ENCODE measurements at places on chromosomes 4 and X.

GRCh38 chr4:173516621-173517524 is 13.2 kb downstream of the HAND2 start:
- DNase-seq: no peak

- no peak for DNase-seq
These were observed 204.9 kb downstream of the GBA3 start for GRCh38 chr4:22897520-22898108.

- no peak for DNase-seq
These were observed 47.9 kb upstream of the RGN start for GRCh38 chrX:47030339-47030738.

- DNase-seq: no peak
These were observed 2138.8 kb downstream of the PCDH7 start for GRCh38 chr4:32858971-32859370.

DNA sequence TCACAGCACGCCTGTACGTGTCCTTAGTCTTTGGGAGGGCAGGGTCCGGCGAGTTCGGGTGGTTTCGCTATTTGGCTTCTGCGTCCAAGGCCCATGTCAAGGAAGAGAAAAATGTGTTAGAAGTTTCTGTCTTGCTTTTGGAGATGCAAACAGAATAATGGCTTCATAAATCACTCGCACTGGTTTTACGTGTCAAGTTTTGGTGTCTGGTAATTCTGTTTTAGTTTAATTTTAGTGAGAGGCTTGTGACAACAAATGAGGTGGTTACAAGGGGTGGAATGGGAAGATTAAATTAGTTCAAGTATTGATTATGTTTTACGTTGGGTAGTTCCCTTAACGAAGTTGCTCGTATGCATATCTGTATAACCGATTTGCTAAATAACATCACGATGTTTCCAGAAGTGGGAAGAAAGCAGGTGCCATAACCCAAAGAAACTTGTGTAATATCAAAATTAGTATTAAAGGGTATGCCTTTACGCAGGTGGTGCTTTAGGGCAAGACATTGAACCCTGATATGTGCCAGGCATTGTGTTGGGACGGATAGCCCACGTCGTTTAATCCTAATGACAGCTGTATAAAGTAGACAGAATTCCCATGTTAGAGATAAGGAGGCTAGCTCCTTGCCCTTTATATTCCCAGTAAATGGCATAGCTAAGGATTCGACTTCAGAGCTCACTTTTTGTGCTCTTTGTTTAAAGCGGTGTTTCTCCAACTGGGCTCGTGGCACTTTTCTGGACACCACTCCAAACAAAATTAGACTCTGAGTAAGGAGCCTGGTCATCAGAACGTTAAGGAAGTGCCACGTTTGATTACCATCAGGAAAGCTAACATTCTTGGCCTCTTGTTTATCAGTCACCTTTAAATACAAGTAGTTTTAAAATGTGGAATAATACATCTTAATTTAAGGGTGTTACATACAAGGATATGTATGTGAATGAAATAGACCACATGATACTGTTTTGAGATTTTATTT is 843 bp downstream of the RPL34 start:
- no peak for DNase-seq

DNA sequence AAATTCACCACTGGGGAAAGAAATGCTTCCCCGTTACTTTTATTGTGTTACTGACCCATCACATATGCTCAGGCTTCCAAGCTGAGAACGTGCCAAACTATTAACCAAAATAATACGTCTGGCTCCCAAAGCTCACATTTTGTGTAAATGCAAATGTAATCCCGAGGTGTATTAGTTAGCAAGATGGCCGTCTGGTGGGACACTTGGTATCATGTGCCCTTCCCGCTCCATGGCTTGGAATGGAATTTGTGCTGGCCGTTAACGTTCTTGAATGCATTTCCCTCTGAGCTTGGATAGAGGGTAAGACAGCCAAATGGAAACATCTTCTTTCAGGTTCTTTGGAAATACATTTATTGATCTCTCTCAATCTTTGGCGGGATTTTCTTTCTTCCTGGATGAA is 105.0 kb downstream of the MFAP3L start:
- no peak for DNase-seq

- DNase-seq: no peak
These were observed 159.2 kb downstream of the ADGRL3 start for GRCh38 chr4:61359301-61359700.

- DNase-seq: no peak
These were observed 868 bp downstream of the DACH2 start for GRCh38 chrX:86149119-86149518.

- no peak for DNase-seq
These were observed 178.3 kb downstream of the MAPK10 start for GRCh38 chr4:86181585-86181984.

DNA sequence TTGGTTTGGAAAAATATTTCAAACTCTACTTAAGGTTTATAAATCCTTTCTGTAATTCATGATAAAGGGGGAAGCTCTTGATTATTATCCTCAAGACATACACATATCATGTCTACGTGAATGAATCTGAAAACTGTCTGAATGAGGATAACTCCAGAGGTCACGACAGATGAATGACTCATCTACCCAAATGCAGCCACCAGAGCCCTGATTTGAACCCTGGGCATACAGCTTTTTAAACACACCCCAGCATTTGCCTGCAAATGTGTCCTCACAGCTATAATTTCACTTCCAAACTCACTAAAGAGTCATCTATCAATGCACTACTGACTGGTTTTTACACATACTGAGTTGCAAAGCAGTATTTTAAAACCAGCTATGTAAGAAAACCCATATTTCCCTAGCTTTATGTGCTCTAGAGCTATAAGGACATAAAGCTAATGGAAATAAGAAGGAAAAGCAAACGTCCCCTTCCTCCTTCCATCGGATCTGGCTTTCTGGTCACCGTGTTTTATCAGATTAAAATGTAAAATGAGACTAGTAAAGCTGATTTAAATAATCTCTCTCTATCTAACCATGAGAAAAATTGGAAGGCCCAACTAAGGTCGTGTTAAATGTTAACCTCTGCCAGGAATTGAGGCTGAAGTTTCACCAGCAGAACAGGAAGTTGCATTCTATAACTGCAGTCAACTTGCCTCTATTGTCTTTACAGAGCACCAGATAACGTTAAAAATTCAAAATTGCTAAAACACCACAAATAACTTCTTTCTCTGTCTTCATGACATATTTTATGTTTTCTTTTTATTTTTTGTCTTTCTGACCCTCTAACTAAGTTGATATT is 63.1 kb upstream of the SPP1 start:
- no peak for DNase-seq

GRCh38 chrX:104098151-104098808 is 14.0 kb upstream of the ZCCHC18 start:
- DNase-seq: peak; percentile 14

DNA sequence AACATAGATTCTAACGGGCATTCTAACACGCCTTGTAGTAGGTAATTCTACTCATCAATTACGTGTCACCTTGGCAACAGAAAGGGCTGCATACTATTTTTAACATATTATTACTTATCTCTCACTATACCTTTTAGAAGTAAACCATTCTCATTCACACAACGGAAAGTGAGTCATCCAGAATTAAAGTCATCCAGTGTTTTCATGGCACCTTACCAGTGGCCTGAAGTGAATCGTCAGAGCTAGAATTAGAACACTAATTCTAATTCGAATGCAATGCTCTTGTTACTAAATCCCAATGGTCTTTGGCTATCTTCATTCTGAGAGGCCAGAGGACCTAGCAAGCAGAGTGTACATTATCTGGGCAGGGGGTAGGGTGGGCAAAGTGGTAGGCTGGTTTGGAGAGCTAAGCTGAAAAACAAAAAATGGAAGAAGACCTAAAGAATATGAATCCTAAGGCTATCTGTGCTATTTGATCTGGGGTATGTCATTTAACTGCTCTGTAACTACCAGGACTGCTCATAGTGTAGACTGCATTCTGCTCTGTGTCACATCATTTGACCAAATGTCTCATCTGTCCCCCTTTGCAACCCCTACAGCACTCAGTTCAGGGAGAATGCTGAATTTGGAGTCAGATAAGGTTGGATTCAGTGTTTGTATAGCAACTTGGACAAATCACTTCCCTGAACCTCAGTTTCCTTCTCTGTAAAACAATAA is 96.5 kb downstream of the HDAC8 start:
- no peak for DNase-seq

- DNase-seq: no peak
These were observed 43.7 kb downstream of the FAM114A1 start for GRCh38 chr4:38911257-38911656.

DNA sequence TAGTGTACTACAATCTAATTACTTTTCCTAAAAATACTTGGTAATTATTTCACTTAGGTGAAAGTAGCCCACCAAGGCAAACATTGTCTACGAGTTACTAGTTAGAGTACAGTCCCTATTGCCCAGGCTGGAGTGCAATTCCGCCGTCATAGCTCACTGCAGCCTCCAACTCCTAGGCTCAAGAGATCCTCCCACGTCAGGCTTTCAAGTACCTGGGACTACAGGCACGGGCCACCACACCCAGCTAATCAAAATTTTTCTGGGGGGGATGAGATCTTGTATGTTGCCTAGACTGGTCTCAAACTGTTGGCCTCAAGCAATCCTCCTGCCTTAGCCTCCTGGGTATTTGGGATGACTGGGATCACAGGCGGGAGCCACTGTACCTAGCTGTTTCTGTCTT is 21.9 kb downstream of the FAM193A start:
- no peak for DNase-seq

DNA sequence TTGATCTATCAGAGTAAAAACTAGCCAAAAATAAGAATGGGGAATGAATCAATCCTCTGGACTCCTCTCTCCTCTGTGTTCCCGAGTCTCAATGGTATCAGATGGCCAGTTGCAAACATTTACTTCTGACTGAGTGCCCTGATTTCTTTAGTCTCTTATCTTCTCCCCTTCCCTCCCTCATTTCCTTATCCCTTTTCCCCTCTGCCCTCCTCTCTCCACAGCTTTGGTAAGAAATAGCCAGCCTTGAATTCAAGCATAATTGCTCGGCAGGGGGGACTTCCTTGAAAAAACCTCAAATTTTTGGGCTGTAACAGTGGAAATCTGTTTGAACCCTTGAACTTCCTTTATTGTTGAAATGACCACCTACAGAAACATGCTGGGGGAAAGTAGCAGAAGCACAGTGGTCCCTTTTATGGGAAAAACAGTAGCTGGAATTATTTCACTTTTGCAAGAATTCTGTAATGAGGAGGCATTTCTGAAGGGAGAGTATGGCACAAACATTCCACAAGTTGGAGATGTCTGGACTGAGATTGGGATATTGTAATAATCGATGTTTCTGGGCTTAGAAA is 40.3 kb downstream of the NHS start:
- DNase-seq: no peak

GRCh38 chrX:67503004-67503403 is 40.8 kb upstream of the AR start:
- no peak for DNase-seq

- peak; percentile 31 for DNase-seq
These were observed at the start of gene USP46 for GRCh38 chr4:52659001-52659721. Gene USP46 (minus strand): TSS chr4:52659301. CDS start chr4:52659150, 151 bp downstream.

Measured in effector memory CD4-positive, alpha-beta T cell (primary cell).